ENCODE measurements at places on chromosomes 1 and 21. TPM values are rescaled to one million over a fixed set of nuclear protein-coding genes. Genes with fewer than 3 reads are reported as not detected.

Gene ESRRG
- 26.2 TPM for total RNA-seq

Gene B3GALT5
- 27.5 TPM for total RNA-seq

Gene FOXO6
- 21.1 TPM for total RNA-seq

Gene NCF2
- 0.68 TPM for total RNA-seq

Gene TACSTD2
- 21.2 TPM for total RNA-seq

Gene ETV3L
- not detected for total RNA-seq

Gene MAP7D1
- 94.5 TPM for total RNA-seq

- no peak overlapping the region for H3K27ac ChIP-seq
- no peaks in the 10 kb centered on the region for H3K36me3 ChIP-seq
Measured at GRCh38 chr1:229985613-229986010, 81.4 kb upstream of the GALNT2 start.

DNA sequence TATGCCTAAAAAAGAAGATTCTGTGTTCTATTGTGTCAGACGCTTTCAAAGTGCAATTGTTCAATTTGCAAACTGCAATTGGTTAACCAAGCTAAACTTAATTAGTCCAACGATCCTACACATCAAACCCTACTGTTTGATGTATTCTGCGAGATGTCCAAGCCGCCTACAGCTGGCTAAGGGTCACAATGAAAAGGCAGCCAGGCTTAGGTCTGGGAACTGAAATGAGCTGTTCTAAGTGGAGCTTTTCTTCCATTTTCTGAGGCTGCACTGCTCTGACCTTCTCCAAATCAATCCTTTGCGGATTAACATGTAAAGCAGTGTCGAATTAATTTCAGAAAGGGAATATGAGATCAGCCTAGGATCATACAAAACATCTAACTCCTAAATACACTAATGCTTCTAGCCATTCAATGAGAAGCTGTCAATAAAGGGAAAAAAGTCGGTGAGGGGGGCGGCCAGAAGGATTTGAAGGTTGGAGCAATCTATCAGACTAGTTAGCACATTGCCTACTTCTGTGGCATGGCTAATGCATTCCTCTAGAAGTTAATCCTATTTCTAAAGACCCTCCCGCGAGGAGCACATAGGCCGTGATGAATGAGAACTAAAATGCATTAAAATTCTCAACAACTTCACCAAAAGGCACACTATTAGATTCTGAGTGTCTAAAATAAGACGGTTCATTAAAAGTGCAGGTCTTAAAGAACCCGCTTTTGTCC is 119.0 kb downstream of the SIM2 start:
- peaks cover 7% of the 10 kb centered on the region for H3K4me1 ChIP-seq
- no peak overlapping the region for H3K4me3 ChIP-seq
- no peak overlapping the region for H3K27ac ChIP-seq

- H3K4me1 ChIP-seq, result peaks cover 4% of the 10 kb centered on the region
- no peak overlapping the region for H3K27ac ChIP-seq
- H3K4me3 ChIP-seq, result no peak overlapping the region
- no peaks in the 10 kb centered on the region for H3K36me3 ChIP-seq
Measured at GRCh38 chr1:14420686-14421085, 177.8 kb upstream of the KAZN start.

- peak; percentile 31 for DNase-seq
- no peak overlapping the region for H3K4me3 ChIP-seq
- H3K4me1 ChIP-seq, result no peaks in the 10 kb centered on the region
- no peak overlapping the region for H3K27ac ChIP-seq
- H3K36me3 ChIP-seq, result no peaks in the 10 kb centered on the region
Measured at GRCh38 chr1:231318015-231318355, 19.7 kb downstream of the EXOC8 start.

GRCh38 chr21:15562748-15563147 is 167.0 kb upstream of the USP25 start:
- H3K27me3 ChIP-seq, result no peaks in the 10 kb centered on the region
- H3K4me1 ChIP-seq, result peaks cover 13% of the 10 kb centered on the region
- no peak overlapping the region for H3K4me3 ChIP-seq
- H3K27ac ChIP-seq, result no peak overlapping the region
- no peaks in the 10 kb centered on the region for H3K36me3 ChIP-seq

GRCh38 chr1:3842912-3843311 is 14.1 kb downstream of the CEP104 start:
- no peak overlapping the region for H3K27ac ChIP-seq
- H3K36me3 ChIP-seq, result peaks cover 29% of the 10 kb centered on the region
- no peak for DNase-seq
- no peak overlapping the region for H3K4me3 ChIP-seq
- H3K27me3 ChIP-seq, result no peaks in the 10 kb centered on the region
- H3K4me1 ChIP-seq, result no peaks in the 10 kb centered on the region

- no peaks in the 10 kb centered on the region for H3K27me3 ChIP-seq
- no peak for DNase-seq
Measured at GRCh38 chr1:68157416-68157815, 74.9 kb downstream of the WLS start.

DNA sequence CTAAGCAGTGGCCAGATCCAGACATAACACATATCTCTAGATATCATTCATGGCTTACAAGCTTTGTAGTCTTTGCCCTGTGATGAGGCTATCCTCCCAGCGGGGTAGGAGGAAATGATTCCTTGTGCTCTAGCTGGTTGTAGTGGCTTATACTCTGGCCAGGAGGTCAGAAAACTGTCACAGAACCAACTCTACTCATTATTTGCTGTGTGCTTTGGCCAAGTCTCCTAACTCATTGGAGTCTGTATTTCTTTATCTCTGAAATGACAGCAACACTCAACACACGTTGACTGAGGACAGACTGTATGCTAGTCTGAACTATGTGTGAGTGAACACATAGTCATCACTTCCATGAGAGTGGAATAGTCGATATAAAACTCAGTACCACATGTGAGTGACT is 116.7 kb upstream of the F3 start:
- H3K27me3 ChIP-seq, result no peaks in the 10 kb centered on the region
- H3K4me3 ChIP-seq, result no peak overlapping the region
- DNase-seq, result no peak
- H3K36me3 ChIP-seq, result no peaks in the 10 kb centered on the region

- no peaks in the 10 kb centered on the region for H3K4me1 ChIP-seq
- H3K27me3 ChIP-seq, result peaks cover 8% of the 10 kb centered on the region
- no peak overlapping the region for H3K4me3 ChIP-seq
- no peaks in the 10 kb centered on the region for H3K36me3 ChIP-seq
Measured at GRCh38 chr1:225711236-225711937, 58.5 kb upstream of the ENAH start.

DNA sequence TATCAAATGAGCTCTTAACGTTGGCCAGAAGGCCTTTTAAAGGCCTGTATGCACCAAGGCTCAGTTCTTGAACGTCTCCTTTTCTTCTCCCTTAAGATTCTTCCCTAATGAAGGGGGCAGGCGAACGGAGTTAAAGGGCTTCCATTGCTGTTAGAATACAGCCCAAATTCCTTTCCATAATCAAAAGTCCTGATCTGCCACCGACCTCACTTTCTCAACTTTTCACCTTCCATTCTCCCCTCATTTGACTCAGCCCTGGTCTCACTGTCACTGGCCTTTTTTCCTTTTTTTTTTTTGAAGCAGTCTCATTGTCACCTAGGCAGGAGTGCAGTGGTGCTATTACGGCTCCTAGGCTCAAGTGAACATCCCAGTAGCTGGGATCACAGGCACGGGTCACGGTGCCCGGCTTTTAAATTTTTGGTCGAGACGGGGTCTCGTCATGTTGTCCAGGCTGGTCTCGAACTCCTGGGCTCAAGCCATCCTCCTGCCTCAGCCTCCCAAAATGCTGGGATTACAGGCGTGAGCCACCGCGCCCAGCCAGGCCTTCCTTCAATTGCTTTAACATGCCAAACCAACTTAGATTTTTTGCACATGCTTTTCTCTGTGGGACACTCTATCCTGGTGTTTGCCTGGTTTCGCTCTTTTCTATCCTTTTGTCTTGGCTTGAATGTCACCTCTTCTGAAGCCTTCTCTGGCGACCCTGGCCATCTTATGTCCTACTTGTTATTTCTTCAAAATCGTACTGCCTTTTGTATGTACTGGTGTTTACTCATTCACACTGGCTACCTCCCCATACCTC is 612 bp upstream of the CMPK1 start:
- peaks cover 11% of the 10 kb centered on the region for H3K4me1 ChIP-seq
- H3K4me3 ChIP-seq, result no peak overlapping the region
- H3K36me3 ChIP-seq, result no peaks in the 10 kb centered on the region
- no peak overlapping the region for H3K27ac ChIP-seq
- no peaks in the 10 kb centered on the region for H3K27me3 ChIP-seq
- DNase-seq, result no peak

GRCh38 chr1:46659307-46659870 is 8.8 kb downstream of the ATPAF1 start:
- H3K36me3 ChIP-seq, result peaks cover 23% of the 10 kb centered on the region
- H3K4me1 ChIP-seq, result no peaks in the 10 kb centered on the region
- H3K27ac ChIP-seq, result no peak overlapping the region

DNA sequence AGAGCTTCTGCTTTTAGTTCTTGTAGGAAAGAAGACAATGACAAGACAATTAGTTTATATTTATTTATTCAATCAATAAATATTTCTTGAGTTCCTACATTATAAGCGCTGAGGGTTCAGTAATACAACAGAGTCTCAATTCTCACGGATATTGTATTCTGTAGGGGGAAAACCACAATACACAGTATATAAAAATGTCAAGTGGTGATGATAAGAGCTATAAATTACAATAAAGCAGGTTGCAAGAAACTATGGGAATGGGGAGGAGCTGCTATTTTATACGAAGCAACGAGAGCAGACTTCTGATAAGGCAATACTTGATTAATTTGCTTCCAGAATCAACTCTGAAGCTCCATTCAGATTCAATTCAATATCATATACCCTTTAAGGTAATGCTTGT is 10.6 kb upstream of the XCL1 start:
- no peaks in the 10 kb centered on the region for H3K36me3 ChIP-seq
- H3K27me3 ChIP-seq, result no peaks in the 10 kb centered on the region
- DNase-seq, result no peak
- no peak overlapping the region for H3K27ac ChIP-seq
- no peak overlapping the region for H3K4me3 ChIP-seq
- H3K4me1 ChIP-seq, result no peaks in the 10 kb centered on the region

DNA sequence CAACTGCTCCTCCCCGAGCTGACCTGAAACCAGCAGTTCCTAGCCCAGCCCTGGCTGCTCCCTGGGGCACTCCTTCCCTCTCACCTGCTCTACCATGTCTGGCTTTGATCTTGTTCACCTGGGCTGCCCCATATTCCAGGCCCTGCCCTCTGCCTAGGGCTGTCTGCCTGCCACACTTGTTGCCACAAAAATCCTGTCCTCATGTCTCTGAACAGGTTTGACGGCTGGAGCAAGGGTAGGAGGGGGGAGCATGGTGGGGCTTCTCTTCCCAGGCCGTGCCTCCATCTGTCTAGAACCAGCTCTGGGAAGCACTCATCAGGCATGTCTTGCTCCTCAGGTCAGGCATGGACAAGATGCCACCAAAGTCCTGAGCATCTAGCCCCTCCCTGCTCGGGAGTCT is 44.3 kb upstream of the WNT2B start:
- H3K27me3 ChIP-seq, result no peaks in the 10 kb centered on the region
- H3K4me3 ChIP-seq, result peak overlapping the region; percentile 71
- no peaks in the 10 kb centered on the region for H3K36me3 ChIP-seq

DNA sequence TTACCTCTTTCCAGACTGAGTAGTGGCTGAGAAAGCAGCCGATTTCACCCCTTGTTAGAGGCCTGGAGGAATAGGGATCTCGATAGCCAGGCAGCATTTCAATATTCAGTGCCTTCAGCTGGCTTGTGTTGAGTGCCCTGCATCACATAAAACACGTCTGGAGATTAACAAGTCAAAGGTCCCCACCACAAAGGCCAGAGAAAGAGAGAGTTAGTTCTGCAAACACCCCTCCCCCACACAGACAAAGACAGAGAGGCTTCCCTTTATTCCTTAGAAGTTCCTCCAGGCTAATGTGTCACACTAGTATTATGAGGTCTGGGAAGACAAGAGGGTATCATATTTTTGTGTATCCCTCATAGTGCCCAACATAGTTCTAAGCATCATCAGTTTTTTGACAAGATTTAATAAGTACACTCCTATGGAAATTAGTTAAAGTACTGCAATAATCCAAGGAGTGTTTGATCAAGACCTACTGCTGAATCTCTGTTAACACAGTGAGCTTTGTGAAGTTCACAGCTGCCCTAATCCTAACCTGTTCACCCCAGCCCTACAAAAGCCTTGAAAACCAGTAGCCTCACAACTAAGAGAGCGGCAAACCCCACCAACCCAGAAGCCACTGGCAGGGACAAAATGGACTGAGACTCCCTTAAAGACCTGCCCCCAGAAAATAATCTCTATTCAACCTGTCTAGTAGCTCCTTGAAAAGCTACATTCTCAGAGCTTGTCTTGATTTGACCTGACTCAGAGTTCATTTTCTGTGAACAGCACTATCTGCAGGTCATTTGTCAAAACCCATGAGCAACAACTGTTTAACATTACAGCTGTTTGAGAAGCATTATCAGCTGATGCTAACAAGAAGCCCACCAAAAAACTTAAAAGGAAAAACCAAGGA is 91.9 kb downstream of the COLGALT2 start:
- peak overlapping the region; percentile 29 for H3K4me3 ChIP-seq
- H3K4me1 ChIP-seq, result peaks cover 30% of the 10 kb centered on the region
- H3K27ac ChIP-seq, result no peak overlapping the region
- no peaks in the 10 kb centered on the region for H3K36me3 ChIP-seq

DNA sequence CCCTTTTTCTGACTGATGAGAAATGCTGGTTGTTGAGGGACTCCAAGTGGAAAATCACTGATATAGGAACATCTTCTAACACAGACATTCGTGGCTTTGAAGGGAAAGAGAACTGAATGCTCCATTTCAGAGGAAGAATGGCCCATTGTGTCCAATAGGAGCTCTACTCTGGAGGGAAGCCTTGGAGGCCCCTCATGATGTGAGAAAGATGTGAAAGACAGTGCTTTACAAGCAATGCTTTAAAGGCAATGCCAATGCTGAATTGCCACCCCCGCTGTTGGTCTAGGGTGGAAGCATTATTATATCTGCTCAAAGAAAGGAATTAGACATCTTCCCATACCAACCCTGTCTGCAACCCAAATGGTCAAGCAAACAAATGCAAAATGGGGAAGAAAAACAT is 13.7 kb downstream of the NMNAT2 start:
- DNase-seq, result no peak
- no peaks in the 10 kb centered on the region for H3K36me3 ChIP-seq
- H3K27me3 ChIP-seq, result peaks cover 9% of the 10 kb centered on the region
- no peaks in the 10 kb centered on the region for H3K4me1 ChIP-seq
- no peak overlapping the region for H3K4me3 ChIP-seq

GRCh38 chr1:112317611-112318062 is 78.4 kb upstream of the CTTNBP2NL start:
- no peak overlapping the region for H3K4me3 ChIP-seq
- no peak overlapping the region for H3K27ac ChIP-seq
- H3K27me3 ChIP-seq, result peaks cover 26% of the 10 kb centered on the region
- H3K36me3 ChIP-seq, result no peaks in the 10 kb centered on the region
- DNase-seq, result no peak

- peak overlapping the region; percentile 69 for H3K4me3 ChIP-seq
- H3K27me3 ChIP-seq, result no peaks in the 10 kb centered on the region
Measured at GRCh38 chr1:207866471-207867135, 44.3 kb downstream of the CD34 start.

DNA sequence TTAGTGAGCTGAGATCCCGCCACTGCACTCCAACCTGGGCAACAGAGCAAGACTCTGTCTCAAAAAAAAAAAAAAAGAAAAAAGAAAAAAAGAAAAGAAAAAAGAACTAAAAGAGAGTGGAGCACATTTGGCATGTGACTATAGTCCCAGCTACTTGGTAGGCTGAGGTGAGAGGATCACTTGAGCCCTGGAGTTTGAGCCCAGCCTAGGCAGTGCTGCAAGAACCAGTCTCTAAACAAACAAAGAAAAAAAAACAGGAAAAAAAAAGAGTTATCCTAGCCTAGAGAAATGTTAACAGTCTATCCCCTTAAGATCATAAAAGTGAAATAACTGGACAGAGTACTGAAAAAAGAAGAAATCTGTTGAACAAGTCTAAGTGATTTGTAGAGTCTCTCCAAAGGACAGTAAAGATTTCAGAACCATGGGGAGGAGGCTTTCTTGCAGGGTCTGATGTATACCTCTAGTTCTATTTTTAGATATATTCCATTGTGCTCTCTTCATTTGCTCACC is 4.5 kb upstream of the PRDX1 start:
- peak overlapping the region; percentile 11 for H3K27ac ChIP-seq
- peaks cover 39% of the 10 kb centered on the region for H3K27me3 ChIP-seq
- H3K4me3 ChIP-seq, result no peak overlapping the region
- peaks cover 21% of the 10 kb centered on the region for H3K4me1 ChIP-seq
